ENCODE measurements at places on chromosomes 5 and 9.

DNA sequence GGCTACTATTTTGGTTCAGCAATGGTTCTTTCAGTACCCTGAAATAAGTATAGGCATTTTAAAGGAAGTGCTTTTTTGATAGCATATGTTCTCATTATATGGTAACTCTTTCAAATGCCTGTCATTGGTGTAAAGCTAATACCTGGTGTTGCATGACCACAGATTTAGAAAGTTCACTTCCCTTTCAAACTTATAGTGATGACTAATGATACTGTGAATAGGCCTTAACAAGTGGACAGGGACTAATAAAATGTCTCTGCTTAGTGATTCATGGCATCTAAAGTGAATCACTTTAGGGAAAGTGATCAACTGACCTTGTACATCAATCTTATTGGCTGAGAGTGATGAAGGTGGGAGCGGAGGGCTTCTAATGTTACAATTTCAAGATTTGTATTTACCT, 21.6 kb downstream of the MRPL22 start:
- DNase-seq = no peak

DNA sequence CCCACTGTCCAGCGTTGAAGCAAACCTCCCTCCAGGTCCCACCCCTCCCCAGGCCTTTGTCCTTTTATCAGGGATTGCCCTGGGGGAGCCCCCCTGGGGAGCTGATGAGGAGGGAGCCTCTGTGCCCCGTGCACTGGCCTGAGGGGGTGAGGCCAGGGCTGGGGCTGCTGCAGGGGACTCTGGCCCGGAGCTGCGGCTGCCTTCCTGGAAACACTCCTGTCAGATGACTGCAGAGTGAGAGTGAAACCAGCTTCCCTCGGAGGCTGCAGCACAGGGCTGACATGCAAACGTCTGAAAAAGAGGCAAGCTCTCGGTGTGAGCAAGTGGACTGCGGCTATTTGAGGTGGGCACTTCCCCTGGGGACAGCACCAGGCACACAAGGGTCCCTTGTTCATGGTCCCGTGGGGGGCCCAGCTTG, 4.6 kb upstream of the TRAF2 start:
- DNase-seq = peak; percentile 58

GRCh38 chr5:157469687-157470086, 9.7 kb downstream of the NIPAL4 start:
- no peak for DNase-seq

DNA sequence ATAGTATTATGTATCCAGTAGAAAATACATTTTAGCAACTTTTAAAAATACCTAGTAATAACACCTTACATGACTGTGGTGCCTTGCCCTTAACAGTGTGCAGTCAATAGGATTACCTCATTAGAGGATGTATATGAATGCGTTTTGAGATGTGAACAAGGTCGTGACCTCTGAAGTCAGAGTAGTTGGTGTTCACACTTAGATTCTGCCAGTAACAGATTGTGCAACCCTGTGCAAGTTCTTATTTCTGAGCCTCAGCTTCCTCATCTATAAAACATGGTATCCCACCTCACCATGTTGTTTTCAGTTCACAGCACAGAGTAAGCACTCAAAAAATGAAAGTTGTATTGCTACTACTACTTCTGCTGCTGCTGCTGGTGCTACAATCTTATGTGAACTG, 347.3 kb downstream of the KDM4C start:
- DNase-seq = peak; percentile 24

GRCh38 chr9:84062538-84062937, 81.9 kb downstream of the RMI1 start:
- no peak for DNase-seq

DNA sequence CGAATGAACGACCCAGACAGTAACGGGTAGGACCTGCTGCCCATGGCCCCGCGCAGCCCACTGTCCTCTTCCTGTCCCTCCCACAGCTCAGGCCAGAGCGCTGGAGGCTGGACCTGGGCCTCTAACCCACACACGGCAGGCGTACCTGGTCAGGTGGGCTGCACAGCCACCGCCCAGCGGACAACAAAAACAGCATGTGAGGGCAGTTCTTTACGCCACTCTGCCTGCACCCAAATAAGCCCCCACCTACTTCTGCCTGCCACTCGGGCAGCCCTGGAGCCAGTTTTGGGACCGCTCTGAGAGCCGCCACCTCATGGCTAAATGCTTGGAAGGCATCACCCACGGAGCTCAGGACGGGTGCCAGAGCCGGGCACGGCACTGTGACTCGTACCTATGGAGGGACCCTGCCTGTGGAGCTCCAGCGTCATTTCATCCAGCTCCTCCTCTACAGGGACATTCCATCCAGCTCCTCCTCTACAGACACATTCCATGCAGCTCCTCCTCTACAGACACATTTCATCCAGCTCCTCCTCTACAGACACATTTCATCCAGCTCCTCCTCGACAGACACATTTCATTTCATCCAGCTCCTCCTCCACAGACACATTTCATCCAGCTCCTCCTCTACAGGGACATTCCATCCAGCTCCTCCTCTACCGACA, 18.9 kb downstream of the CLPTM1L start:
- no peak for DNase-seq

GRCh38 chr5:14102666-14103065, 40.5 kb upstream of the TRIO start:
- DNase-seq = no peak

DNA sequence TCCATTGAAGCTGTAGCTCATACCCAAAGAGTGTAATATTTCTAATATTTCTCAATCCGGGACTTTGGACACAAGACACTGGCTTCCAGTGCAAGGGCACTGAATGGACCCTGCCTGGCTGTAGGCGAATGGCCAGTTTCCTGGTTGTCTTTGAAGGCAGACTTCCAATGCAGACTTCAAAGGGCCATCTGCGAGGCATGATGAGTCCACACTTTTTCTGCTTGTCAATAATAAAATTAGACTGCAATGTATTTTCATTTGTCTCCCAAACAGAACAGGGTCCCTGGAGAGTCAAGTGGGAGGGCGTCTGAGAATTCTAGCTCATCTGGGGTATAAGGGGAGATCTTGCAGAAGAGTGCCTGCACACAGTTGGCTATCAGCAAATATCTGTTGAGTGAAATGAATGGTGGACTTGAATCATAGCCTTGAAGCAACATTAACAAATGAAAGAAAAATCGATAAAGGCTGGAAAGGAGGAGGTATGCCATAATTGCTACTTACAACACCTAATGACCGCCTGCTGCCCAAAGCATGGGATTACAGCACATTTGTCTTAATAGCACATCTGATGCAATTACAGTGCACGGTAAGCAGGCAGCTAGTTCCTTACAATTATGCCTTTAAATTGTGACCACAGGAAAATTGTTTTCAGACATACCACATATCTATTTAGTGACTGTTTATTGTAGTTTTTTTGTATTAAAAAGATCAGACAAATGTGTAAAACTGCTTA, 137.5 kb downstream of the ARHGEF28 start:
- DNase-seq = no peak

DNA sequence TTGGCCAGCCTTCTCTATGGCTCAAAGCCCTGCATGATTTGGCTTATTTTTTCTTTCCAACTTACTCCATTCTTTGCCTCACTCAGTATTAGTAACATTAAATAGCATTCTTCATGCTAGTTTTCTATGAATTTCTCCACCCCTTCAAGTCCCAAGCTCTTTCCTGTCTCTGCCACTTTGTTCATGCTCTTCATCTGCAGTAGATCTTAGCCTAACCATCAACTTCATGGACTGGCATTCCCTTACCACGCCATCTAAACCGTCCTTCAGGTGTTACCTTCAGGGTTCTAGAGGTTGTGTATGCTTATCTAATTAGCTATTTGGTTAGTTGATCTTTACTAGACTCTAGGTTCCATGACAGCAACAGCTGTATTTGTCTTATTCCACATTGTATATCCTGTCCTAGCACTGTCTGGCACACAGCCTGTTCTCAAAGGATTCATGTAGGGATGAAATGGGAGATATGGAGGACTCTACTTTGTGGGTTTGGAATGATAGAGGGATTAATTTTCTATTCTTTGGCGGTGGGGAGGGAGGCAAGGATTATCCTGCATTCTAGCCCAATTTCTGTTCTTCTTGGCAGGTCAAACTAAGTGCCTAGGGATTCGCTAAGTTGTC, 26.4 kb downstream of the TMEM167A start:
- no peak for DNase-seq

DNA sequence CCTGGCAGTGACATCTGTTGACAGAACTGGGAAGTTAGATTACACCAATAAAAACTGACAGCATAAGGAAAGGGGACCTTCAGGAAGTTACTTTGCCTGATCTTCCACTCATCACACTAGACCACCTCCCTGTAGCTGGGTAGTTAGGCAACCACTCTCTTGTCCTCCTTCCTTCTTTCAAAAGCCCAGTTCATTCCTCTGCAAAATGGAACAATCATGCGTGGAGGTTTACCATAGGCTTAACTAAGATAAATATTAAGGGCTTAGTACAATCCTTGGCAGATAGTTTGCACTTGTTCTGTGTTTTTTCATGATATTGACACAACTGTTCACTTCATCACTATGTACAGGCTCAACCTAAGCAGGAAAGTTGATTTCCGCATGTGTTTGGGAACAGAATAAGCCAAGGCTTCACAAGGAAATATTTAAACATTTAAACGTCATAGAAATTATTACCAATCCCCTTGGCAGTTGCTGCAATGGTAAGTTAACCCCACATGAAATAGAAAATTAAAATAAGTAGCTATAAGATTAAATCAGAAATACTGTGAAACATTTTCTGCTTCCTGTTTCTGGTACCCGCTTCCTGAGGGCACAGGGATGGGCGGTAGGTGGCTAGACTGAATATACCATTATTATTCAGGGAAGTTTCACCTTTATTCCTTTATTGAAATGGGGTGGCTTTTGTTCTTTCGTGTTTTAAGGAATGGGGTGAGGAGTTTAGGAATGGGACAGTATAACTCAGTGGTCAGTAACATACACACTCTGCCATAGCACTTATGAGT, 9.9 kb upstream of the PTGER4 start:
- DNase-seq = peak; percentile 42

- DNase-seq = peak; percentile 73
Measured at GRCh38 chr9:94639061-94639998, at the start of gene FBP1. FBP1 (minus strand) TSS chr9:94639518; CDS start chr9:94639310, 208 bp downstream.

- no peak for DNase-seq
Measured at GRCh38 chr5:114312658-114313057, 49.2 kb upstream of the KCNN2 start.

DNA sequence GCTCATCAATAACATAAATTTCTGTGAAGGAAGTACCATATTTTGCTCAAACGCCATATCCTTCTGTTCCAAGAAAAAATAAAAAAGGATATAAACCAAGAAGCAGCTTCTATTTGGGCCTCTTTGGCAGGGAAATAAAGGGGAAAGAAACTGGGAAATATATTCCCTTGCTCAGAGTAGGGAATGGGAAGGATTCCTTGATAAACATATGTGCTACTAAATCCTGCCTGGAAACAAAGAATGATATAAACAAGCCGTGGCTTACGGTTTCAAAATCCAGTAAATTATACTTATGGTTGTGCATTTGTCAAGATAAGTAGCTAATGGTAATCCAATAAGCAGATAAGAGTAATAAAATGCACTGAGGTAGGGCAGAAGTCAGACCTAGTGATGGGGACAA, 481.6 kb downstream of the NTRK2 start:
- no peak for DNase-seq

- peak; percentile 65 for DNase-seq
Measured at GRCh38 chr5:44952376-44952775, 143.6 kb downstream of the MRPS30 start.

DNA sequence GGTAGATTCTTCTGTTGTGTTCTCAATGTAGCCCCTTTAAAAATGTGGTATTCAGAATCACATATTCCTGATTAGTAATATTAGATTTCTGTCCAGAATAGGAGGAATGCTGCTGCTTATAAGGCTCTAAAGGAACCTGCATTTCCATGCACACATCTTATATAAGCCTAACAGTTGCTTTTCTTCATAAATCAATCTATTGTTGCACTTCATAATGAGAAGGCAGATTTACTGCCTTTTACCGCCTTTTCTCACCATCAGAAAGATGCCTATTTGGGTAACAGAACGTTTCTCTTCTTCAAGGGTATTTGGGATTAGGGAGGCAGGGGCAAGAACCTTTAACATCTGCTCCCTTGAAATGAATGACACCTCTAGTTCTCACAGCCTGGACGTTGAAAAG, 243.4 kb downstream of the MLLT3 start:
- no peak for DNase-seq

GRCh38 chr5:39283231-39283818, 64.0 kb upstream of the FYB1 start:
- peak; percentile 92 for DNase-seq

DNA sequence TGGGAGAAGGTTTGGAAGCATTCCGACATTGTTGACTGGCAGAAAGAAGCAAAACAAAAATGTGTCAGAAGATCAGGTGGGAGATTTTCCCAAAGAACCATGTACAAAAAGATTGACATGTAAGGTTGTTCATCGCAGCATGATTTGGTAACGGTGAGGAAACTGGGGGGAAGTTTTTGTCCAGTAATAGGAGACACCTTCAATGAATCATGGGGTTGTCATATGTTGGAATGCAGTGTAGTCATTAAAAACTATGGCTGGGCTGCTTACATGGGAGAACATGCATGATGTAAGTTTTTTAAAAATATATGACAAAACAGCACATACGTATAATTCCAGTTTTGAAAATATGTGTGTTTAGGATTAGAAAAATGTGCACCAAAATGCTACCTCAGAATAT, 50.5 kb downstream of the HSD17B3 start:
- DNase-seq = no peak

DNA sequence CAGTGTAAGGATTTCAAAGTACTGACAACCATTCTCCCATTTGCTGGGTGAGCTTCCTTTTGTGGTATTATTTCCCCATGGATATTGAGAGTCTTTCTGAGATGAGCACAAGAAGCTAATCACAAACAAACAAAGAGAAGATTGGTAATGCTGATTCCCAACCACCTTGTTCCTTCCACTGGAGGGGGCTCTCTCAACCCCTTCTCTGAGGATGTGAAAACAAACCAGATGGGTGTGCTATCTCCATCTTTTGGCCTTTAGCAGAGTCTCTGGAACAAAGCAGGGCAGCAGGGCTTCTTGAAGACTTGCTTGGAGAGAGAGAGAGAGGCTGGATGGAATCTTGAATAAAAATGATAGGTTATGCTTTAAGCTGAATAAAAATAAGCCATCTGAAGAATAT, 576.7 kb upstream of the ZNF462 start:
- DNase-seq = peak; percentile 50

- no peak for DNase-seq
Measured at GRCh38 chr9:128049843-128050242, 17.3 kb downstream of the NAIF1 start.

DNA sequence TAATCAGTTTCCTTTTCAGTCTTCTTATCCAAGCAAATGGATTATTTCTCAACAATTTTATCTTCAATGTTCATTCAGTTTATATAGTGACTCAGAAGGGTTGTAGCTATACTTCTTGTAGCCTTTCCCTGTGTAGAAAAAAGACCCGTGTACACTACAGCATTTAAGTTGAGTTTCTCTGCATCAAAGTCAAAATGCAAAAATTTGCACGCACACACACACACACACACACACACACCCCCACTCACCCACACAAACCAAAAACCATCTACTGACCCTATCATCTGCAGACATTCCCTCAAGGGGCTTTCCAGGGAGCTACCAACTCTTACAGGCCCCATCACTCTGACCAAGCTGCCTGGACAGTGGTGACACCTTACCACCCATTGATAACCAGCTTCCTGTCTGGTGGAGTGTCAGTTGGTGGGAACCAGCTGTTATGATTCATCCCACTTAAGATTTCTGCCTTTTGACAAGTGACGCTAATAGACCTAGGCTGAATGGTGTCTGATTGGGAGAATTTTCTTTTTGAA, 12.2 kb upstream of the ELL2 start:
- DNase-seq = peak; percentile 94
